Peyer's patch (tissue), 4 donors: ENCODE measurements at places on chromosomes 5 and 9. TPM values are rescaled to one million over a fixed set of nuclear protein-coding genes. Genes with fewer than 3 reads are reported as not detected.

Gene SHISAL2B
- total RNA-seq = not detected

Gene ARHGEF28
- total RNA-seq = 14.9 TPM

Gene DNLZ
- total RNA-seq = 14.0 TPM

Gene MYOT
- total RNA-seq = 1.1 TPM

Gene ODF2
- total RNA-seq = 28.1 TPM

Gene DBN1
- total RNA-seq = 77.6 TPM

Gene SLC34A1
- not detected for total RNA-seq

Gene BHMT
- not detected for total RNA-seq

Gene IL12B
- total RNA-seq = not detected

Gene CCL28
- 5.5 TPM for total RNA-seq

Gene HAVCR2
- total RNA-seq = 0.53 TPM

Gene PCDHGA7
- 0.35 TPM for total RNA-seq

Gene KLHL3
- 9.5 TPM for total RNA-seq
